SJCRH30 (cell line): ENCODE measurements at places on chromosomes 7 and 10. TPM values are rescaled to one million over a fixed set of nuclear protein-coding genes. Genes with fewer than 3 reads are reported as not detected.

Gene IFIT1
- total RNA-seq: 0.33 and 0.36 TPM in 2 replicates

Gene MSANTD7
- total RNA-seq: 25.1 and 25.2 TPM in 2 replicates

DNA sequence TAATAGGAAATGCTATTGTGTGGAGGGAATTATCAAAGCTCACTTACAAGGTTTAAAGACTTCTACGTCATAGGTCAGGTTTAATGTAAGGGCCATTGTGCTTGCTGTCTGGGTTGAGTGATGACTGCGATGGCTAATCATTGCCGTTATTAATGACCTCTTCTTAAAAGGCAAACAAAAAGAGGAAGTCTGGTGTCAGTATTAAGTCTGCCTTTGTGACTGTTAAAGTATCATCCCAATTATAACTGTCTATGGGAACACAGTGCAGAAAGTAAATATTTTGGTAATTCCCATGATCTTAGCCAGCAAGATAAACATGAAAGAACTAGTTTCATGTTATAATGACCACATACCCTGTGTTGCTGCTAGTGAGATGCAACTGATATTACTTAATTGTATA is 382.4 kb downstream of the BBS9 start:
- no peak for DNase-seq
- no peak overlapping the region for H3K27ac ChIP-seq
- no peaks in the 10 kb centered on the region for H3K36me3 ChIP-seq
- H3K4me1 ChIP-seq: no peaks in the 10 kb centered on the region
- H3K27me3 ChIP-seq: no peaks in the 10 kb centered on the region

DNA sequence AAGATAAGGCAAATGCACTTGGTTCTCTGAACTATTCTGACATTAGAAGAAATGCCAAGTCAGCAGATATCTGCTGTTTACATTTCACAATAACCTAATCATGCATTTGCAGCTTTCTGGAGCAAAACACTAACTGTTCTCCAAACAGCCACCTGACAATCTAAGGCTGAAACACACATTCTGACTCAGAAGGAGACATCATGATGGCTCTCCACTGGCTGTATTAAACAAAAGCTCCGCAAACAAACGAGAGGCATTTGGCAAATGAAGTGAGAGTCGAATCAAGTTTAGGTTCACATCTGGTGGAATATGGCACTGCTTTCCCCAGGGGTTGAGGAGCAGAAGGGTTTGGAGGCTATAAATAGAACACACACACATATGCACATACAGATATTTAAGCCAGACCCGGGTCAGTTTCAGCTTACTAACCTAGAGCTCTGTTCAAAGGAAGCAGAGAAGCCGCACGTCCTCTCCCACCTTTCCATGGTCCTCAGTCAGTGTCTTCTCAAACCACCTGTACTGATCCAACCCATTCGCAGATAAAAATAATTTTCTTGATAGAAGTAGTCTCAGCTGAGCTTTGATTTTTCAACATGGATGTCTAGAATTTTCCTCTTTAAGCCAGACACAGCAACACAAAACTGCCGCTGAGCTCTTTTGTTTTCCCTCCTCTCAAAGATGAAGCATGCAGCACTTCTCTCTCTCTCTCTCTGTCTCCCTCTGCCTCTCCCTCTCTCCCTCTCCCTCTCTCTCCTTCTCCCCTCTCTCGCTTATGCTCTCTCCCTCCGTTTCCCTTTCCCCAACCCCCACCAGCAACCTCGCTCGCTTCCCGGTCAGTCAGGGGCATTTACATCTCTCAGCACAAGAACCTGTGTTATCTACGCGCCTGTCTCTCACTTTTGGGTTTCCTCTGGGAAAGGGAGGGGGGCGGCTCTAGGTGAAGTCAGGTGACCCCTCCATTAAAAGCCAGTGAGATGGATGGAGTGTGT is 682.8 kb downstream of the MAGI2 start:
- no peak for DNase-seq
- no peak overlapping the region for H3K27ac ChIP-seq
- H3K4me1 ChIP-seq: no peaks in the 10 kb centered on the region

- H3K27me3 ChIP-seq: no peaks in the 10 kb centered on the region
- DNase-seq: no peak
- no peak overlapping the region for H3K4me3 ChIP-seq
- peaks cover 40% of the 10 kb centered on the region for H3K4me1 ChIP-seq
Measured at GRCh38 chr7:74026406-74026902, 1.5 kb upstream of the ELN start.
